ENCODE measurements at places on chromosomes 6 and 20.

- no peak for DNase-seq
Measured at GRCh38 chr20:10739566-10739965, 65.8 kb upstream of the JAG1 start.

DNA sequence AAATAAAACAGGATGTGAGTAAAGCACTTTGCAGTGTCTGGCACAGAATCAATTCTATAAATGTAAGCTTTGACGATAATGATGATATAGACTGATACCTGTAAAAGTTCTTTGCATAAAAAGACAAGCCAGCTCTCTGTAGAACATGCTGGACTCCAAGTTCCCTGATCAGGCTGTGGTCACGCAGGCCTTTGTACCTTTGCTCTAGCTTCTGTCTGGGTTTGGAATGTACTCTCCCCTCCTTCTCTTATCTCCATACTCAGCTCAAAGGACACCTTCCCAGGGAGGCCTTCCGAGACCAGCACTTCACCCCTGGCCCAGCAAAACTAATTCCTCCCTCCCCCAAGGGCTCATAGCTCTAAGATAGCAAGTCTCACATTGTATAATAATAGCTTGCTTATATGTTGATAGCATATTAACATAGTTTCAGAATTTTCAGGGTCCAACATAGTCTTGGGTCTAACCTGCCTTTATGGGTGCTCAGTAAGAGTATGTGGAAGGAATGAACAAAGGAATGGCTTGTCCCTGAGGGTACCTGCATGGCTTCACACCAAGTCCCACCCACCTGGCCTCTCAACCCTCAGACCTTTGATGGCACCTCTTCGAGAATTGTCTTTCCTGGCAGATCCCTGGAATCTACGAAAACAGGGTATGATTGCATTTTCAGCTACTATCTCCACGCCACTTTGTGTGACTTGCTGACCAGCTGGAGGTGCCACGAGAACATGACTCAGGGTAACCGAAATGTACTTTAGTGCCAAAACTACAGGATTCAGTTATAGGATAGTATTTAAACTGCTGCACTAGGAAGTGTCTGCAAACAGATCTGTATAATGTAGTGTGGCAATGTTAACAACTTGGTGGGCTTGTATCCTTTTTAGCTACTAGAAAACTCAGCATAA is 41.7 kb upstream of the PIM1 start:
- peak; percentile 46 for DNase-seq

GRCh38 chr6:118974790-118975189 is 39.8 kb upstream of the MCM9 start:
- no peak for DNase-seq

- DNase-seq, result peak; percentile 88
Measured at GRCh38 chr6:112640891-112641290, 293.8 kb downstream of the RFPL4B start.

- no peak for DNase-seq
Measured at GRCh38 chr6:167957626-167958025, 39.8 kb upstream of the KIF25 start.

DNA sequence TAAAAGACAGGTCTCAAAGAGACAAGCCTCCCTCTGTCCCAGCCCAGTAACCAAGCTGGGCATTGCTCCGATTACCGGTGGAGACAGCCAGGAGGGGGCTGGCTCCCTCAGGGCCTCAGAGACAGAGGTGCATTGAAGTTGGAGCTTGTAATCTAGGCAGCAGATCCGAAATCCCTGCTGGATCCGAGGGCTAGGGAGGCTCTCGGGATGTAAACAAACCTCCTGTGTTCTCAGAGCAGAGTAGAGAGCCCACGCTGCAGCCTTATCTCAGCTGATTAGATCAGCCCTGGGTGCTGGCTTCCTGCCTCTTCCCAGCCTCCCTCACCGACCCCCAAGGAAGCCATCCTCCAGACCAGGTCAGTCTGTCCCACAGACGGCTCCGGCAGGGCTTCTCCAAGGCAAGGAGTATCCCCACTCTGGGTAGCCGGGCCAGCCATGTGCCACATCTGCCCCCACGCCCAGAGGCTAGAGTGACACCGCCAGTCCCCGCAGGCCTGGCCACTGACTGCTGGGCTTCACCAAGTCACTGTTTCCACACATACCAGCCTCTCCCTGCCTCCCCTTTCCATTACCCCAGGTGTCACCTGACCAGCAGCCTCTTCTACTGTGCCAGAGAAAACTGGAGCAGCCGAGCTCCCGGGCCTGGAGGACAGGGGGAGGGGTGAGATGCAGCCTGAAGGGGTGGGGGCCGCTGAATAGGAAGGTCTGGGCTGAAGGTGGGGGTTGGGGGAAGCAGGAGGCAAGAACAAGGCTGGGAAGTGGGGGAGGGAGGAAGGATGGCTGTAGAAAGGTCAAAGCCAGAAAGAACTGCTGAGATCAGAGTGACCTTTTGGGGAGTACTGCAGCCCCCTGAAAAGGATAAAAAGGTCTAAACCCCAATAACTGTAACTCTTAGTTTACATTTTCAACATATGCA is 6.0 kb downstream of the SDC4 start:
- DNase-seq, result peak; percentile 71

DNA sequence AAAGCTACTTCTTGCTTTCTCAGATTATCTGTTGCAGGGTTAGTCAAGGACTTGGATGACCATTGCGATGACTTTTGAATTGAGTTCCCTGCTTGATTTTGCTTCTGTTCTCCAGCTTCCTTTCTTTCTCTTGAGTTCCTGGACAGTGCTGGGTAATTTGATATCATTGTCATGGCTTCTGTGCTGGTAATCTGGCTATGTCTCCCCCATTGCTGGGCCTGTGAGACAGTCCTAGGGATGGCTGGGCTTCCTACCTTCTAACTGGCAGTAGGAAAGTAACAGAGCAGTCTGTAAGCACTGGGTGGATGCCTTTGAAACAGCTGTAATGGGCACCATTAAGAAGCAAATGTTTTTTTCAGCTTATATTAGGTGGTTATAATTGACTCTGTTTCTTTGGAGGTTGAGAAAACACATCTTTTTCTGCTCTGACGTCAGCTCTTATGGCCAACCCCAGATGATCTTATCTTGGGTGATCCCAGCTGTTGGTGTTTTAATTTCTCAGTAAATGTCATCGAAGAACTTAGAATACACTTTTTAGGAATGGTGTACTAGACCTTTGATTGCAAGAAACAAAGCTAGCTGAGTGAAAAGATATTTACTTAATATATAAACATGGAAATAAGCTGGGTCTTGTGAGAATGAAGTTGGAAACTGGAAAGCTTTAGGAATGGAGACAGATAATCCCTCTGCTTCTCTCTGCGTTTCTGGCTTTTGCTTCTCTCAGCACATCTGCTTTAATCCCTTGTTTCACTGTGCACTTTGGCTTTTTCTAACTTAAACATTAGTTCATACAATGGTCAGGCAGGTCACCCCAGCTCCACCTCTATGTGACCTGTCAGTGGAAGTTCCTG is 195.0 kb upstream of the MAN1A1 start:
- DNase-seq, result no peak

- no peak for DNase-seq
Measured at GRCh38 chr20:18416486-18416885, 50.3 kb downstream of the DZANK1 start.

- no peak for DNase-seq
Measured at GRCh38 chr20:63411898-63412631, 50.9 kb upstream of the CHRNA4 start.

All from iris pigment epithelial cell (primary cell).